Left ventricle myocardium superior (tissue), 1 donor: ENCODE measurements at places on chromosomes 3 and 15. TPM values are rescaled to one million over a fixed set of nuclear protein-coding genes. Genes with fewer than 3 reads are reported as not detected.

- DNase-seq = no peak
Observed at GRCh38 chr3:41352510-41352909, 153.2 kb downstream of the CTNNB1 start.

The GOLGA6L4 gene
- total RNA-seq = 0.50 TPM

DNA sequence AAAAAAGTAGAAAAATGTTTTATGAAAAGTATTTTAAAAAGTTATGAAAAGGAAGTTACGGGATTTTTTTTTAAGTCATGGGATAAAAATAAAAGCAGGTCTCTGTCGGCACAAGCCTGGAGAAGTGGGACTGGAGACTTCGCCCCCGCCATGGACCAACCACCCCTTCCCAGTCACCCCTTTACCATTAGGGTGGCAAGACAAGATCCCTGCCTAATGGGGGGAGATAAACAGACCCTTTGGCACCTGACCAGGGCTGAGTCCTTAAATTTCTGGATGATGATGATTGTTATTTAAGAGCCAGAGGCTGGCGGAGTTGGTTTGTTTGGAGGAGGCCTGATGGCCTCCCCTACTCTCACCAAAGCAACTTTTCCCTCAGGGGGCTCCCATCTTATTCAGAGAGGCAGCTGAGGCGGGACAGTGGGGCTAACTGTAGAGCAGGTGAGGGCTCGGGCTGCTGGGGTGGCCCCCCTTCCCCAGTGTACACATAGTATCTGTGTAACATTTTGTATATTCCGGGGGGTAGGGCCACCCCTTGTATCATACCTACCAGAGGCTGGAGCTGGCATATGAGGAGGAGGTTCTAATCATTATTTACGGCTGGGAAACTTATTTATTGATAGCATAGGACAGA is 74.0 kb downstream of the ADAMTS7 start:
- DNase-seq = no peak

- no peak for DNase-seq
Observed at GRCh38 chr15:98823012-98823458, 174.7 kb downstream of the IGF1R start.

- no peak for DNase-seq
Observed at GRCh38 chr15:96327155-96327741, 3.3 kb upstream of the NR2F2 start.
